ENCODE measurements at places on chromosomes 1 and 21. TPM values are rescaled to one million over a fixed set of nuclear protein-coding genes. Genes with fewer than 3 reads are reported as not detected.

- no peak for DNase-seq
Observed at GRCh38 chr1:238318294-238319110, 427.8 kb upstream of the ZP4 start.

DNA sequence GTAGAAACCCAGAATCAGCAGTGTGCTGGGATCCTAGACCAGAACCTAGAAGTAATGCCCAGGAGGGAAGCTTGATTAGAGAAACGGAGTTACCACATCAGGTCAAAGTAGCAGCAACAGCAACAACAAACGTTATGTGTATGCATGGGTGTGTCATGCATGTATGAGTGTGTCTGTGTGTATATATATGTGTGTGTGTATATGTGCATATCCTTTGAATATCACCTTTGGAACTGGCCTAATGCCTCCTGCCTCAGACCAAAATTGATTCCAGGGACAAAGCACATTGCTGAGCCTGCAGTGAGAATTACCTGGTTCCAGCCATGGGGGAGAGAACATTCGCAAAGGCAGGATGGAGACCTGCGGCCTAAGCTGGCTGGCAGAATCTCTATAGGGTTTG, 55.9 kb downstream of the MAP10 start:
- DNase-seq = no peak

KMO gene
- 0.05 TPM for total RNA-seq

COQ8A gene
- total RNA-seq = 30.4 TPM

DNA sequence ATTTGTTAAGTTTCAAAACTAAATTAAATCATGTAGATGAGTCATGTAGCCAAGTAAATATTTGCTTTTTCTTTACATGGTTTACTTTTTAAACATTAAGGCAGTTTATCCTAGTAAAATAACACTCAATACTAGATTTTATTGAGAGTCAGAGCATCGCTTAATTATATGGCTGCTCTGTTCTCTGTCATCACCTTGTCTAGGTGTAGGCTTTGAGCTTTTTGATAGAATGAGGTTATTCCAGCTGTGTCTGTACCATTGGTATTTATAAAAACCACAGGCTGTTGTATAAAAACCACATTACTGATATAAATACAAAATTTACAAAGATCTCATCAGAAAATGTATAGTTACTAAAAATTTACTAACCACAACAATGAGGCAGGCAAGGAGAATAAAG, 42.5 kb upstream of the GPR52 start:
- no peak for DNase-seq

DNA sequence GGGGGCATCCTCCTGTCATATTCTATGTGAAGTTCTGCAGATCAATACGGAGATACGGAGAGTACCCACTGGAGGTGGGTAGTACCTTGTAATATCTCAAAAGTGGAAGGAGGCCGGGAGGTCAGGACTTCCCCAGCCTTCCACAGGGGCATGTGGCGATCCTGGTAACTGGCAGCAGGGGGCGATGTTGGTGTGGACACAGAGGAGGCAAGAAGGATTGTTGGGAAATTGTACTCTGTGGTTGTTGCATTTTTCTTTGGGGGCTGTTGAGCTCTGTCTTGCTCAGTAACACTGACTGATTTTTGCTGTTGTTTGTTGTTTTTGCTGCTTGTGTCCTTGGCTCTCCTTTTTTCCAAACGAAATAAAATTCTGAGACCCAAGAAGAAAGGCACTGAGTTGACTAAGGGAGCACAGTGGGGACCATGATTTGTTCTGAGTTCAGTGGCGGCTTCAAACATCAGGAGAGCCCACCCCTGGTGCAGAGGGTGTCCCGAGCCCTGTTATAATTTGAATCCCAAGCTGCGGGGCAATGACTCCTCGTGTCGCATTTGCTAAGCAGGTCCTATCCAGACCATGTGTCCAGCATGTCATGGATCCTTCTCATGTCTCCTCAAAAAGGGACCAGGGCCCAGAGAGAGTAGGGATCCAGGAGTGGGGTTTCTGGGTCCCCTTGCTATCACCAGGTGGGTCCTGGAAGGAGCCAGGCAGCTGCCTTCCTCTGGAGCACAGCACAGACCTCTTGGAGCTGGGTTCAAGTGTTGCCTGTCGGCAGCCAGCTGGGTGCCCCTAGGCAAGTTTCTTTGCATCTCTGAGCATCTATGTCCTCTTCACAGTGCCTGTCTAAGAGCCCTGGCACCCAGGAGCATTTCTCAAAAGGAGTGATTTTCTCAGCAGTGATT, 22.8 kb downstream of the LHX4 start:
- DNase-seq = peak; percentile 55

ADGRB2 gene
- 5.4 TPM for total RNA-seq

DNA sequence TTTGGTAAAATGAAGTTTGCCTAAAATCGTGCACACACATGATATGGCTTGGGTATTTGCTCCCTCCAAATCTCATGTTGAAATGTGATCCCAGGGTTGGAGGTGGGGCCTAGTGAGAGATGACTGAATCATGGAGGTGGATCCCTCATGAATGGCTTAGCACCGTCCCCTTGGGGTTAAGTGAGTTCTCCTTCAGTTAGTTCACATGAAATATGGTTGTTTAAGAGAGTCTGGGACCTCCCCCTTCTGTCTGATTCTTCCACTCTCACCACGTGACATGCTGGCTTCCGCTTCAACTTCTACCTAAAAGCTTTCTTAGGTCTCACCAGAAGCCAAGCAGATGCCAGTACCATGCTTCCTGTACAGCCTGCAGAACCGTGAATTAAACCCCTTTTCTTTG, 58.4 kb downstream of the SIPA1L2 start:
- no peak for DNase-seq

ATAD3B gene
- total RNA-seq = 68.0 TPM

TRNP1 gene
- total RNA-seq = 0.85 TPM

GRCh38 chr1:114208106-114208505, 54.4 kb upstream of the SYT6 start:
- DNase-seq = no peak

GRCh38 chr21:28604946-28605537, 387.6 kb downstream of the LTN1 start:
- DNase-seq = no peak
